ENCODE measurements at places on chromosomes 4 and X. TPM values are rescaled to one million over a fixed set of nuclear protein-coding genes. Genes with fewer than 3 reads are reported as not detected.

DNA sequence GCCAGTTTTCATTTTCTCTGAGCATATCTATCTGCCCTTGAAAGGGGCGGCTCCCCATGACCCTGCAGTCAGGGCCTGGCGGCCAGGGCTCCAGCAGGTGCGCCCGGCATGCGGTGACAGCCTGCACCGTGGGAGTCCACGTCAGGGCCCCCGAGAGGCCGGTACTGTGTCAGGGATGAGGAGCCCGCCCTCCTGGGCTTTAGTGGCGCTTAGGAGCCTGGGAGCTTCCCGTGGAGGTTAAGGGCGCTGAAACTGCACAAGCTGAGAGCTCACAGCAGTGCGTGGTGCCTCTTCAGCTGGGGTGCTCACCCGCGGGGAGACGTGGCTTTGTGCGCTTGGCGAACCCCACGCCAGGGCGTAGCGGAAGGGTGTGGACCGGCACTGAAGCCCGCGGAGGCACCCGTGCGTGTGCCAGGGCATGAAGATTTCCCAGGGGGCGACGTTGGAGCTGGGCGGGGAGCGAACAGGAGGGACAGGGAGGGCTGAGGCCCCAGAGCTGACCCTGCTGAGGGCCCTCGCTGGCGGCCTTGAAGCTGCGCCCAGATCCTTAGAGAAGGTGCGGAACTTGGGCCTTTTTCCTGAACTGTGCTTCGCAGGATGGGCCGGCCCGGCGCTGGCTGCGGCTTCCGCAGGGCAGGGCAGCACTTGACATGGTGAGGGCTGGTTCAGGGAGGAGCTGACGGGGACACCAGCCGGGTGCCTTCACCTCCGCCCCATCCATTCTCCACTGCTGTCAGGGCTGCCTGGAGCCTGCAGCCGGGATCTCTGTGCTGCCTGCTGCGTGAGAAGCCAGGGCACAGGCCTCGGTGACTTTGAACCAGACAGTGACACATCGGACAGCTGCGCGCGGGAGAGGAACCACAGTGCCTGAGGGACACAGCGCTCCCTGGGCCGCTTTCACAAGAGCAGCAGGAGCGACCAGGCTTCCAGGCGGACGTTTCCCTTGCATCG is 32.9 kb downstream of the HTT-AS start:
- DNase-seq: peak; percentile 94

DNA sequence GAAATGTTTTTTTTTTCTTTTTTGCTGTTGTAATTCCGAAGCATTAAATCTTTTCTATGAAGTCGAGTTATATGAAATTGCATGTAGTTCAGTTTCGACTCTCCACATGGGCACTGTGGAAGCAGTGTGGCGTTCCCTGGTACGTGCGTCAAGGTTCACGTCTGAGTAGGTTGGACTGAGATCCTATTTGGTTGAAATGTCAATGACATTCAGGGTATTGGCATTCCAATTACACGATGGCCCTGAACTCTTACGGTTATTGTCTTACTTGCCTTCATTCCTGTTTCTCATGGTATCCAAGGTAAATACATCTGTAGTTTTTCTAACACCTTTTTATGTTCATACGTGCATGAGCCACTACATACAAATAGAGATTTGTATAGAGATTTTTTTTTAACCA is 128.8 kb downstream of the SORBS2 start:
- no peak for DNase-seq

GRCh38 chr4:83381173-83381572 is 46.5 kb upstream of the HPSE start:
- DNase-seq: no peak

DNA sequence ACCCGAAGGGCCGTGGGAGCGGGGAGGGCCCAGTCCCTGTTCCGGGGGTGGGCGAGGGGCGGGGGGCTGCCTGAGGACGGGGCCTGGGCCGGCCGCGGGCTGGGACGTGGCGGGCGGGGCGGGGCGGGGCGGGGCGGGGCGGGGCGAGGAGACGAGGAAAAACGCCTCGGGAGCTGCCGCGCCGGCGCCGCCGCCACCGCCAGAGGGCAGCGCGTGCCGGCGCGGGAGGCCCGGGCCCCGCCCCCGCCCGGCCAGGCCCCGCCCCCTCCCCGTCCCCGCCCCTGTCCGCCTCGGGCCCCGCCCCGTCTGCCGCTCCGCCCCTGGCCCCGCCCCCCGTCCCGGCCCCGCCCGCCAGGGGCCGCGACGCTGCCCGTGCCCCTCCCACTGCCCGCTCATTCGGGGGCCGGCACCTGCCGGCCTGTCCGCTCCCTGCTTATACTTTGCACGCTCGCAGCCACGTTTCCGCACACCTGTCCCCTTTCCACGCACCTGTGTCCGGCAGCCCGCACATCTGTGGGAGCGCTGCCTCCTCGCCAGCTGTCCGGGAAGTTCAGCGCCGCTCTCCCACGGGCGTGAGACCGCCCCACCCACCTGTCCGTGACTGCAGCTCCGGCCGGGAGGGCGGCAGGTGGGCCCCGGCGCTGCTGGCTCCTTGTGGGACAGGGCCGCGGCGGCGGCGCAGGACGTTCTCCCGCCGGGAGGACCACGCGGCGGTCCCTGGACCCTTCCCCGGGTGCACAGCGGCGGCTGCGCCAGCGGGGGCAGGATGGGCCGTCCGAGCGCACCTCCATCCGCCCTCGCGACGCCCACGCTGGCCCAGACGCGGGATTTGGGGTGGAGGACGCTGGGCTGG is 1.7 kb upstream of the FGFRL1 start:
- DNase-seq: peak; percentile 64

DNA sequence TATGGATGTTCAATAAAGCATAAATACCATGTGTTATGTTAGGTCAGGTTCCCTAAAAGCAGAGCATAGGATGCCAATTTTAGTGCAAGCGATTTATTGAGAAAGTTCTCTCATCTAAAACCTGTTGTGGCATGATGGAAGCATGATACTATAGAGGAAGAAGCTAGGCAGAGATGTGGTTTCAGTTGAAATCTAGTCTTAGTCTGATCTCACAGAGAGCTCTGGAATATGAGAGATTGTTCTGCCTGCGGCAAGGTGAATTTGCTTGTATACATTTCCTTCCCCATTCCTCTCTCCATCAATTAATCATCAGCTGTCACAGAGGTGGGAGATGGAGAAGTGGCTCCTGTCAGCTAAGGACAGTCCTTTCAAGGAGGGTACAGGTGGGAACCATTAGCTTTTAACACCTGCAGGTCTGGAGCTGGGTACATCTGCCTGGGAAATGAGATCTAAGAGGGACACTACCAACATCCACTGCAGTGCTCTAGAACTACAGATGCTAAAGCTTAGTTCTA is 252.4 kb downstream of the CFAP299 start:
- no peak for DNase-seq

GRCh38 chrX:121479406-121479805 is 432.0 kb downstream of the GLUD2 start:
- DNase-seq: no peak

- no peak for DNase-seq
These were observed 1540.2 kb downstream of the ADGRL3 start for GRCh38 chr4:62740296-62740695.

DNA sequence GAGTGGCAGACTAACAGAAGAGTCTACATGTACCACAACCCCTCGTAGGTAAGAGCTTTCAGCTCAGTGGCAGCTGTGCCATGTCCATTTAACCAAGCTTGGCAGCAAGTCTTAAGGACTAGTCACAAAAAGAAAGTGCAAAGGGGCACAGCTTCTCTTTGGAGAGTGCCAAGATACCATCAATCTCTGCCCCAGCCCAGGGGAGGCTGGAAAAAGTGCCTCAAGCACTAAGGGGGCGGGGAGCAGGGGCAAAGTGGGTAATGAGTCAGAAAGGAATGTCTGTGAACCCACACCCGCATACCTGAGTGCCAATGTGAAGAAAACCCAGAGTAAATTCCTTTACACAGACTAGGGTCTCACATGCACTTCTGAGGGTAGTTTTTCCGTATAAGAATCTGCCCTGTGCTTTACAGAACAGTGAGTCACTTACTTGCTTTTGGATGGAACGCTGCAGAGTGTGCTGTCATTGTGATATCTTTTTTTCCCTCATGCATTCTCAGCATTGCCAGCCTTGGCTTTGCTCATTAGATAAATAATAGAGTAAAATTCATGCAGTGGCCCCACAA is 219.8 kb downstream of the ZNF674 start:
- no peak for DNase-seq

DNA sequence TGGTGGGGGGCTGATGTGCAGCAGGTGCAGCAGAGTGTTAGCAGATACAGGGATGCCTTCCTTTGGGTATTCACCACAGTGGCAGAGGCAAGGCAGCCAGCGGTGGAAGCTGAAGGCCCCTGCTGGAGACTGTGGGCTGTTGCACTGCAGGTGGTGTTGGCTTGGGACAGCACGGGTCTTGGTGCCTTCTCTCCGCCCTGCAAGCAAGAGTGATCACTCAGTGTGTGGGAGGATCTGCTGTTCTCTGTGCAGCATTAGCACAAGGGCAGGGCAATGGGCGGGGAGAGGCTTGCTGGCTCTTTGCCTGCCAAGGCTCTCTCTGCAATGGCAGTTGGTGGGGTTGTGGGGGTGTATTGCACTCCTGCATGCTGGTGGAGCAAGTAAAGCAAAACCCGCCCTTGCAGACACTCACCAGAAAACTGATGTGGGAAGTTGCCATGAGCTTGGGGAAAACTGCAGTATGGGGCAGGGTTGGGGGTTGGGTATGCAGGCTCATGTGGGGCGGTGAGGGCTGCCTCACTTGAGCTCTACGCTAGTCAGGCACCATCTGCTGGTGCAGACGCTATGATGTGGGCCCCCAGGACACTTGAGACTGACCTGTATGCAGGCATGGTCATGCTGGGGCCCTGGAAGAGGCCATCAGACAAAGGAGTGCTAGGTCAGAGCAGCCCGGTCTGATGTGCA is 820.8 kb upstream of the GRIA3 start:
- DNase-seq: no peak

- DNase-seq: no peak
These were observed 27.4 kb downstream of the KLF3 start for GRCh38 chr4:38691251-38692008.

DNA sequence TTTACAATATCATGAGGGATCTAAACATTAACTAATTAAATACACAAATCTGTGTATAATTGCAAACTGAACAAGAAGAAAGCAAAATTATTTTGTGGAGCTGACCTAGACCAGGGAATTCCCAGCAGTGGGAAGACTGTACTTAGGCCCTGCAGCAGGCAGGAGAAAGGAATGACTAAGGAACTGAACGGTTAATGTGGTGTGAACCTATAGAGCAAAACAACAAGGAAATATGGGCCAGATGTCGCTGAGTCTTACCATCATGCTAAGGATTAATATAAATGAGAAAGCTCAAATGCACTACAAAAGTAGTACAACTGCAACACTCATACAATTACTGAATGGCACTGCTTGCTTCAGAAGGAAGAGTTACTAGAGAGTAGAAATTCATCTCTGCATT is 120.3 kb upstream of the ATXN3L start:
- no peak for DNase-seq

GRCh38 chrX:96446524-96446923 is 238.1 kb upstream of the DIAPH2 start:
- DNase-seq: no peak

GRCh38 chr4:141002323-141002805 is 130.9 kb downstream of the RNF150 start:
- DNase-seq: no peak

- no peak for DNase-seq
These were observed 20.6 kb downstream of the SCD5 start for GRCh38 chr4:82777857-82778525.

GRCh38 chr4:173177232-173177631 is 8.6 kb downstream of the GALNT7 start:
- DNase-seq: no peak

GRCh38 chrX:69066021-69066757 is 99.1 kb downstream of the PJA1 start:
- no peak for DNase-seq

DNA sequence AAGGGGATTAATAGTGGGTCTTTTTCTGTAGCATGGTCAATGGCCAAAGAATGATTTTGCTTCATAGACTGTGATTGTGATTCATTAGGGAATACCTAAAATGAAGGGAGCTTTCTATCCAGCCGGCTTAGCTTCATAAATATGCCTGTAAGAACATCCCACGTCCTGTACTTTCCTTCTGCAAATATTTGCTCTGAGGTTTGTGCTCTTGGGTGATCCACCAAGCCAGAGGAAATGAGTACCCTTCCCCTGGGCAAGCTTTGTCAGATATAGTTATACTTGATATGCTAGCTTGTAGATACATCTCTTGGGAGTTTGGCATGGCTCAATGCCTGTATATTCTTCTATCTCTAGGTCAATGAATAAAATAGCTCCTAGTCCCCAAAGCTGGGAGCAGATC is 28.2 kb upstream of the SPARCL1 start:
- no peak for DNase-seq

- DNase-seq: no peak
These were observed 9.1 kb downstream of the SLC7A3 start for GRCh38 chrX:70921709-70922352.

GRCh38 chr4:154877110-154877760 is 96.2 kb downstream of the RBM46 start:
- DNase-seq: no peak

GRCh38 chr4:108706289-108706688 is 55.9 kb downstream of the OSTC start:
- DNase-seq: no peak

GRCh38 chr4:144948009-144948408 is 150.0 kb downstream of the ANAPC10 start:
- no peak for DNase-seq

DNA sequence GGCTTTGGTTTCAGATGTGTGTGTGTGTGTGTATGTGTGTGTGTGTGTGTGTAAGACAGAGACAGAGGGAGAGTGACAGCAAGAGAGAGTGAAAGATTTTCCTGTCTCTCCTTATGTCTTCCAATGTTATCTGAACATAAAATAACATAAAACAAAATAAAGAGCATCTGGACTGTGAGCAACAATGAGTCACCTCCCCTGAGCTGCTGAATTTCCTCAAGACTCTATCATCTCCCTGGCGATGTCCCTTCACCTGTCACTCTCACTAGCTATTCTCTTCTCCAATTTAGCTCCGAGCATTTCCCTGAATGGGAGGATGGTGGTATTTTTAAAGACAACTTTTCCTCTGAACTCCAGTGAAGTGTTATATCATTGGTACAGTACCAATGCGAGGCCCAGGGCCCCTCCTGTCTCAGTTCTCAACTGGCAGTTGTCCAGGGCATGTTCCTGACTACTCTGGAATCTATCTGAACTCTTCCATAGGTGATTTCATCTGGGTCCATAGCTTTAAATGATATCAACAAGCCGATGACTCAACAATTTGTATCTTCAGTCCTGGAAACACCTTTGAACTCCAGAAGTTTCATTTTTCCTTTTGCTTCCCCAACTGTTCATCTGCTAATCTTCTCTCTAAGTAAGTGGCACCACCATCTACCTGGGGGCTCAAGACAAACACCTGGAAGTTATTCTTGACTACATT is 195.0 kb upstream of the CLNK start:
- DNase-seq: no peak

- no peak for DNase-seq
These were observed 3.9 kb upstream of the MFAP3L start for GRCh38 chr4:170030121-170030520.

- no peak for DNase-seq
These were observed 129.3 kb downstream of the BMPR1B start for GRCh38 chr4:94887027-94887426.

- DNase-seq: no peak
These were observed 113.8 kb upstream of the NKX1-1 start for GRCh38 chr4:1519787-1520661.

The SPANXA2 gene
- not detected for polyA plus RNA-seq

The CDKL5 gene
- polyA plus RNA-seq: 0.54 TPM

The DCLK2 gene
- polyA plus RNA-seq: not detected

The CLDN2 gene
- not detected for polyA plus RNA-seq

The FAM9B gene
- polyA plus RNA-seq: not detected

Measured in CD14-positive monocyte (primary cell).